Lower lobe of right lung (tissue), 2 donors: ENCODE measurements at places on chromosomes 7 and 10.
A peak's percentile ranks its signal among the peaks of the same experiment; 100 is the strongest.

GRCh38 chr10:99532687-99533495 is at the start of gene NKX2-3:
NKX2-3 (plus strand) TSS chr10:99532942; CDS start chr10:99533132, 190 bp downstream.
- DNase-seq, result peak; percentile 68

- no peak for DNase-seq
Measured at GRCh38 chr7:11579141-11579540, 252.9 kb downstream of the THSD7A start.

DNA sequence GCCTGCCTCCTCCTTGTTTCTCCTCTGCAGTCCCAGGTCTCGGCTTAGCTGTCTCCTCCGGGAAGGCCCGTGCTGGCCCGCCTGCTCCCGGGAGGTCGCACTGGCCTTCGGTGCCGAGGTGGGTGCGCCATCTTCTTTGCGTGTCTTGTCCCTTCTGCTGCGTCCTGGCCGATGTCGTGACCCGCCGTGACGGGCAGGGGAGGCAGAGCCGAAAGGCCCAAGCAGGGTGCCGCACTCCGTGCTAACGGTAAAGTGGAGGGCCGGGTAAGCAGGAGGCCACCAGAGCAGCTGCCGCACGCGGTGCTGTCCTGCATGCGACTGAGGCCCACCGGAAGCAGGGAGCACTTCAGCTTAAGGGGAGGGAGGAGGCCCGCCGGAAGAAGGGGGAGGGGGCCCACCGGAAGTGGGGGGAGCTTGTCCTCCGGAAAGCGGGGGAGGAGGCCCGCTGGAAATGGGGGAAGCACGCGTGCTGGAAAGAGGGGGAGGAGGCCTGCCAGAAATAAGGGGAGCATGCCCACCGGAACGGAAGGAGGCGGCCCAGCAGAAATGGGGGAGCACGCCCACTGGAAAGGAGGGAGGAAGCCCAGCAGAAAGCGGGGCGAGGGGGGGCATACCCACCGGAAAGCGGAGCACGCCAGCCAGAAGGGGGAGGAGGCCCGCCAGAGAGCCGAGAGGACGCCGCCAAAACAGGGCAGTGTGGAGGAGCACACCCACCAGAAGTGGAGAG is 71.4 kb downstream of the PROSER2 start:
- no peak for DNase-seq

GRCh38 chr10:7121154-7121797 is 289.6 kb downstream of the SFMBT2 start:
- peak; percentile 60 for DNase-seq

- DNase-seq, result no peak
Measured at GRCh38 chr10:99279626-99280111, 44.0 kb upstream of the HPSE2 start.

DNA sequence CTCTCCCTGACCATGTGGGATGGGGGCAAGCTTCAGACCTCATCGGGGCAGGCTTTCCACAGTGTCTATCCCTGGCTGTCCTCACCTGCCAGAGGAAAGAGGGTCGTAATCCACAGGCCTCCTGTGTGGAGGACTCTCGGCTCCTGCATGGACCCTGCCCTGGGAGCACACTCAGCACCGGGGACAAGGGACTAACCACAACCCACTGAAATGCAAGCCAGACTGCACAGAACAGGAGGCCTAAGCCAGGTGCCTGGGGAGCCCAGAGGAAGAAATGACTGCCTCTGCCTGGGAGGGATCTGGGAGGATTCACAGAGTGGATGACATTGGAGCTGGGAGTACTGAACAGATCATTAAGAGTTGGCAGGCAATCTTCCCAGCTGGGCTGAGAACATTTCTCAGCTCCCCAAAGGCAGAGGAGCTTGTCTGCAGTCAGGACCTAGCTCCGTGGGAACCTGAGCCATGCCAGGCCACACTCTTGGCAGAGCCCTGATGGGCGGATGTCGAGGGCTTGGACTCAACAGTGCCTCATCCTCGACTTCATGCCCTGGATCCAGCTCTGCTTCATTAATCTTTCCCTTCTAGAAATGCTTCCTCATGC is 213.4 kb downstream of the USP6NL start:
- no peak for DNase-seq

- DNase-seq, result no peak
Measured at GRCh38 chr7:145431834-145432233, 596.0 kb upstream of the TPK1 start.

- DNase-seq, result no peak
Measured at GRCh38 chr7:29764227-29764626, 42.1 kb upstream of the WIPF3 start.

DNA sequence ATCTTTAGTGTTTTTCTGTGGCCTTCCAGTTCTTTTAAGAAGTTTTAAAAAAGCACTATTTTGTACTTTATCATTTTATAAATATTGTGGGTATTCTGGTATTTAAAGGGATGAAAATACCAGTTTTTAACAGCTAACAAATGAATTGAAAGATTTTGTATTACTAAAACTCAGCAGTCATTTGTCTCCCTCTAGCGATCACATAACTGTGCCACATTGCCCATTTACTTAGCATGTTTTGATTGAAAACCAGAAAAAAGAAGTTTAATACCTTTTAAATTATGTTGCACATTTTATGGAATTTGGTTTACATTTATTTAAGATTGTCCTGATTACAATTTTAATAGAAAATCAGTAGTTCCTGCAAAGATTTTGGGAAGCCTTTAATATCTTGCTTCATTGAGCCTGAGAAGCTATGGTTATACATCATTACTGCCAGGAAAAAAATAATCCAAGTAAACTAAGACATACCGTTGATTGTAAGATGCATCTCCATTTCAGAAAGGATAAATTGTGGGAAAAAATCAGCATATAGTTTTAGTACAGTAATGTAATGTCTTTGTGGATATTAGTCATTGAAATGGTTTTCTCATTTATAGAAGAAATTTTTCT is 34.9 kb downstream of the TAX1BP1 start:
- DNase-seq, result no peak

DNA sequence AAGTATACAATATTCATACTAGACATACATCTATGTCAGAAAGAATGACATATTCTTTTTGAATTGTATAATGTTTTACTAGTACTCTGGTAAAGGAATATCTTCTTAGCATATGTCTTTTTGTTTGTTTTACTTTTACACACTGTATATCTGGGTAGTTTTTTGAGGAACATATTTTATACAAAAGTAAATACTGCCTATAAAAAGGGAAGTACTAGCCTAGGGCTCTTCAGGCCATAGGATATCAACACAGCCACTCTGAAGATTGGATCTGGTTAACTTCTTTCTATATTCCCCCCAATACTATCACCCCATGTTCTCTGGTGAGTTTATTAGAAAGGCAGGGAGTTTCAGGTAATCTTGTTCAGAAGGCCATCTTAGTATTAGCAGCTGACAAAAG is 134.6 kb downstream of the ZNF438 start:
- DNase-seq, result no peak

- DNase-seq, result peak; percentile 66
Measured at GRCh38 chr7:155412416-155413253, 45.3 kb upstream of the EN2 start.
